ENCODE measurements at places on chromosomes 2 and 18.

GRCh38 chr2:159891917-159892730, 94.1 kb upstream of the CD302 start:
- DNase-seq, result no peak

DNA sequence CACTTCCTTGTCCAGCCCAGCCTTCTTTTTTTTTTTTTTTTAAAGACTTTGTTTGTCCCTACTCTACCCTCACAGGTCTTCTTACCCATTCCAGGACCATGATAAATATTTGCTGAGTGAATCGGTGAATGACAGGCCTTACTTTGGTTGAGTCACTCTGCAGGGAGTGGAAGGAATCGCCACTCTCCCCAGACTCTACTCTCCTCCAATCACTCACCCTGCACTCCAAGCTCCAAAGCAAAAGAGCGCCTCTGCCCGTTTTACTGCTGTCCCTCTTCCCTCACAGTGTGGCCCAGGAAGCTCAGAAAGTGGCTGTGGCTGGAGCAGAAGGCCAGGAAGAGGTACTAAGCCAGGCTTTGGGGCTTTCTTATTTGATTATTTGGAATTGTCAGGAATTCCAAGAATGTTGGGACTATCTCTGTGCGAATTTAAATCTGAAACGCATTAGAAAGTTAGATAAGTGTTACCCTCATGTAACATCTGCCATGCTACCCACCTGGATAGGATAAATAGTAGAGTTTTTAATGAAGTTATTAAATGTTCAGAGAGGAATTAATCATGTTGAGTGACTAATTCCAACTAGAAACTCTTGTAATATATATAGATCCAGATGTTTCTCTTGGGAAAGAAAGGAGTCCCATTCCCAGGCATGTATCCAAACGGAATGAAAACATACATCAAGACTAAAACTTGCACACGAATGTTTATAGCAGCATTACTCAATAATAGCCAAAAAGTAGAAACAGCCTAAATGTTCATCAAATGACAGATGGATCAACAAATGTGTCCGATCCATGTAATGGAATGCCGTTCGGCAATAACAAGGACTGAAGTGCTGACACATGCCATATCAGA, 43.0 kb upstream of the CHMP1B start:
- DNase-seq, result no peak

DNA sequence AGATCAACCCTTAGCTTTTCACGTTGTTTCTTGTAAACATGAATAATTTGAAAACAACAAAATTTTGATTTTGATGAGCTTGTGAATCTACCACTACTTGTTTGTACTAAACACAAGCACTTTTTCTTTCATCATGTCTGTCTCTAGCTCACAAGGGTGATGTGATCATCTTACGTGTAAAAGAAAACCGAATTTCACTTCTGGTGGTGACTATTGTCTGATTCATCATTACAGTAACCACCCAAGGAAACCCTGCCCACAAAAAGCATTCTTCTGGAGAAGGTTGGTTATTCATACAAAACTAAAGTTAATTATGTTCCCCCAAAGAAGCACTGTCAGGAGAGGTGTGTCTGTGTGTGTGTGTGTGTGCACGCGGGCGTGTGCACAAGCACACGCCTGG, 285.4 kb downstream of the ZNF516 start:
- no peak for DNase-seq

- peak; percentile 15 for DNase-seq
Measured at GRCh38 chr2:199850718-199851500, at the start of gene FTCDNL1. Gene FTCDNL1, minus strand, starts transcription at chr2:199851192. Its CDS starts 2,230 bp downstream, at chr2:199848962.

DNA sequence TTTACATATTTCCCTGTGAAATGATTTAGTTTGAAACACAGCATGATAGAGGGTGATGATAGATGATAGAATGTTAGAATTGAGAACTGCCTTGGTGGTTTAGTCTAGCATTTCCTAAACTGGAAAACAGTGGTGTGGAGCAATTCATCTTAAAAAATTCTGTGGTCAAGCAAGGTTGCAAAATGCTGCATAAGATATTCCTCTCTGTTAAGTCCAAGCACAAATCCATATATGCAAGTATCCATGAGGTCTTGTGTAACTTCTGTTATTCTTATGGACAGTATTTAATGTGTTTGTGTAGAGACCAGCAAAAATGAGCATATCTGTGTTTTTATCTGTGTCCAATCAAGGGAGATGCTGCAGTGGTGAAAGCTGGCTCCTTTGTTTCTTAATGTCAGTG, 30.0 kb downstream of the CPS1 start:
- DNase-seq, result no peak

- no peak for DNase-seq
Measured at GRCh38 chr2:65053199-65053598, 3.0 kb upstream of the CEP68 start.

DNA sequence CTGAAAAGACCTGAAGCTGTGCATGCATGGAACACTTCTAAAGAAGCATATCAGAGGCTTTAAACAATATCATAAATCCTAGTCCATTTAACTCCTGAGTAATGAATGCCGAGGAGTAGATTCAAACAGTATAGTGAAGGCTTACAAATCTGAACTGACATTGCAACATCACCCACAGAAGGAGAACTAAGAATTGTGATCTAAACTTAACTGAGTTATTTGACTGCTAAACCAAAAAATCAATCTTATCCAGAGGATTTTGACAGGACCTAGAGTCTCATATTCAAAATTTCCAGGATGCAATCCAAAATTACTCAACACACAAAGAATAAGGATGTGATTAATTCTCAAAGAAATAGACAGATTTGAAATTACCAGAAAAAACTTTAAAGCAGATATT, 181.0 kb downstream of the SLC39A10 start:
- no peak for DNase-seq

DNA sequence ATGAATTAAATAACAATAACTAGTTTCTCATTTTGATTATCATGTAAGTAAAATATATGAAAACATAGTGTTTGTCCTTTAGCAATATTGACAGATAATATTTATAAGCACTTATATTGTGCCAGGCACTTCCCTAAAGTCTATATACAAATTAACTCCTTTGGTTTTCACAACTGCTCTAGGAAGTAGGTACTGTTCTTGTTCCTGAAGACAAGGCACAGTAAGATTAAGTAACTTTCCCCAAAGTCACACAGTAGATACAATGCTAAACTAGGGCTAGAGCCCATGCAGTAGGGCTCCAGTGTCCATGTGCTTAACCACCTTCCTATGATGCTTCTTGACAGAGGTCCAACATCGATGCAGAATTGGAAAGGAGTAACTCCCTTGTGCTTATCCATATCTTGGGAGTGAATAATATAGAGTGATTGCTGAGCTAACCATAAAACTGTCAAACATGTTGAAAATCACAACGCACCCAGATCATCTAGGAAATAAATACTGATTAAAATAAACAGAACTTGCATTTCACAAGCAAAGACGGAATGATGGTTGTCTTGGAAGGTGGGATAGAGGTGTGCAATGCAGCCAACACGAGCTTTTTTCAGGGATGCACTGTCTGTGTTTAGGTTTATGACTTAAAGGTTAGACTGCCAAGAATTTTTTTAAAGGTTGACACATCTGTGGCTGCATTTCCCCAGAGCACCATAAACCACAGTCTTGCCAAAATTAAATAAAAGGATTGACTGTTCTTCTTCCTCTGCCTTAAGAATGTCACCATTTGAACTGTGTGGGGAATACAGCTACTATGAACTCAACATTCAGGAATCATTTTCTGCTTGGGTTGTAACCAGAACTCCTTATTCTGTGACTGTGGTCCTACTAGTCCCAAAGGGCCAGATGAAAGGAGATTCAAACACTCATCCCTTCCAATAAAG, 80.8 kb downstream of the ANKRD44 start:
- no peak for DNase-seq

DNA sequence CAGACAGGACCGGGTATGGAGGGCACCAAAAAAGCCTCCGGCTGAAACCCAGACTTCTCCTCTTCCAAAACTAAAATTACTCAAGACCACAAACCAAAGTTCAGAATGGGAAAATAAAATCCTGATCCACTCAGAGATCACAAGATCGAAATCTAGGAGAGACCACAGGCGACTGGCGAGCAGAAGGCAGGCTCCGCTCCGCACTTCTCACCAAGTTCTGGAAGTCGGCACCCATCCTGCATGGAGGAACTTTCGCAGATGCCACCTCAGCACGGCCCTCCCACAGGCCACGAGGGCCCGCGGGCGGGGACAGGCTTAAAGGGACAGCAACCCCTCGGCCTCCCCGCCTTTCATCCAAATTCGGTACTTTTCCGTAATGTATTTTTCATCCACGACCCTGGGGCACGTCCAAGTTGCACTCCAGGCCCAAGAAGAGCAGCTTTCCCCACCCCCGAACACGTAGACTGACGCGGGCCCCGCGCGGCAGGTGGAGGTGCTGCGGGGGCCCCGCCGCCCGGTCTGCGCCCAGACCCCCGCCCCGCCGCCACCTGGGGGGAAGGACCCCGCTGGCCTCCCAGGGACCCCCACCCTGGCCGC, 43.7 kb downstream of the HDLBP start:
- no peak for DNase-seq

GRCh38 chr2:238631491-238632180, 204.9 kb downstream of the ASB1 start:
- DNase-seq, result no peak

DNA sequence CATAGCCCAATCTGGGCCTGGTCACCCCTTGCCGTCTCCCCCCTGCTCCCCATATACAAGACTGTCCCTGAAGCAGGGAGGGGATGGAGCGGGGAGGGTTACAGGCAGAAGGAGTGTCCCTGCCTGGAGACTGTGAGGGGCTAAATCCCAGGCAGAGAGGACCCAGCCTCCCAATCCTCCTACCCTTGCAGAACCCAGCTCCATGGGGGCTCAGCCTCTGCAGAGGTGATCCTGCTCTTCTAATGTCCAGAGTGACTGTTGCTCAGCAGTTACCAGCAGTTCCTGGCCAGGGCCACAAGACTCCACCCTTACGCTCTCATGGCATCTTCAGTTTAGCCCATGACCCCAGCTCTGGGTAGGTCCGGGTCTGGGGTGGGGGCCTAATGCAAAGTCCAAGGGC, 58.1 kb downstream of the COA5 start:
- no peak for DNase-seq

DNA sequence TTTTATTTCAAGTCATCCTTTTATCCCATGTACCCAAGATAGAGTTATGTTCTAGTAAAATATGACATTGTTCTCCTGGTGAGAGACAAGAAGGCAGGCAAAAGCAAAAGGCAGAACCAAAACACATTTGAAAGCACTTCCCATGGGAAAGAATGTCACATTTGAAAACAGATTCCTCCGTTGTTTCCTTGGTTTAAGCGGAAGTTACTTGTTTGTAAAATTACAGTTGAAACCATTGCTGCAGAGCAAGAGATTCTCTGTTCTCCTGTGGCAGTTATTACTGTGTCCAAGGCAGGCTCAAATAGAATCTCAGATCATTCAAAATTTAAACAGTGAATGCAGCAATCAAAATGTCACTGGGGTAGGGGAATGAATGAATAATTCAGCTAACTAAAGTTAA, 149.6 kb downstream of the MTCL1 start:
- DNase-seq, result no peak

DNA sequence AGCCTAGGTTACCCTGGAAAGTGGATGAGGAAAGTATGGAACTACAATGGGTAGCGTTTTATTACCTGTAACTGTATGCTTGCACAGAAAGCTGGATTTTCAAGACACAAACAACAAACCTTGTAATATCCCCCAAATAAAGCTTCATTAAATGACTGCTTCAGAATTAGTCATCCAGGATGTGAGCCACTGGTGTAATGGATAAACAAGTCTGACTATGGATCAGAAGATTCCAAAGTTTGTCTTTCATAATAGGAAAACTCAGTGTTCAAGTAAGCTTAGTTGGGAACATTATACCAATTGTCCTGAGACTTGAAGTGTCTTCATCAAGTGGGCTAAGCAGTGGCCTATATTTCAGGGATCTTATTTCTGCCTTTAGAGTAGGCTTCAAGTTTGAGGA, 518.8 kb downstream of the LRP1B start:
- DNase-seq, result no peak

GRCh38 chr2:226366920-226367319, 432.7 kb downstream of the IRS1 start:
- no peak for DNase-seq

GRCh38 chr2:121151311-121152109, 133.5 kb downstream of the TFCP2L1 start:
- no peak for DNase-seq

DNA sequence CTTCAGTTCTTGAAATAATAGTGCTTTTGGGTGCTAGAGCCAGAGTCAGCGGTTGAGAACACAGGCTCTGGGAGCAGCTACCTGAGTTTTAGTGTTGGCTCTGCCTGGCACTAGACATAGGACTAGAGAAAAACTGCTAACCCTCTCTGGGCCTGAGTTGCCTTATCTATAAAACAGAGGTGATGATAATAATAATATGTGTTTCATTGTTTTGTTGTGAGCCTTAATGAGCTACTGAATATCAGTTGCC, 391.7 kb downstream of the PTPRM start:
- DNase-seq, result no peak

GRCh38 chr2:166375736-166376487, at the start of gene SCN9A:
Gene SCN9A, minus strand, starts transcription at chr2:166375944. Its CDS starts 64,188 bp downstream, at chr2:166311756.
- DNase-seq, result peak; percentile 20

DNA sequence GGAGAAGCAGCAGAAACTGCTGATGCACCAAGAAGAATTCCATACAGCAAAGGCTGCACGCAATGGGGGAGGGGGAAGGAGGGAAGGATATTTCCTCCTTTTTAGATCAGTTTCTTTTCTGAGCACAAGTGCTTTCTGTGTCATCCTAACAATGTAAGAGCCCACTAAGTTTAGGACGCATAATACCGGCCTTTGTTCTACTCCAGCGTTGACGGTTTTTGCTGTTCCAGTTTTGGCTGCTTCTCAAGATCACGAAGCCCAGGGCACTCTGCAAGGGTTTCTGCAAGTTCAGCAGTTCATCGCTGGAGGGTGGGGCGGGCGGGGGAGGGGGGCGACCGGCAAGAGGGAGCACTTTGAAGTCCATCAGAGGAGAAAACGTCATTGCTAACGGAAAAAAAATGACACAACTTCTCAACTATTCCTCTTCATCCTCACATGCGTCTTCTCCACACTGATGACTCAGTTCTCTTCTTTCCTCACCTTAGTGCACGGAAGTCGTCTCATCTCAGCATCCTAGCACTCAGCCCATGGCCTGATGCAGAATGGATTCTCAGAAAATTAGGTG, 8.7 kb downstream of the FAM178B start:
- no peak for DNase-seq

DNA sequence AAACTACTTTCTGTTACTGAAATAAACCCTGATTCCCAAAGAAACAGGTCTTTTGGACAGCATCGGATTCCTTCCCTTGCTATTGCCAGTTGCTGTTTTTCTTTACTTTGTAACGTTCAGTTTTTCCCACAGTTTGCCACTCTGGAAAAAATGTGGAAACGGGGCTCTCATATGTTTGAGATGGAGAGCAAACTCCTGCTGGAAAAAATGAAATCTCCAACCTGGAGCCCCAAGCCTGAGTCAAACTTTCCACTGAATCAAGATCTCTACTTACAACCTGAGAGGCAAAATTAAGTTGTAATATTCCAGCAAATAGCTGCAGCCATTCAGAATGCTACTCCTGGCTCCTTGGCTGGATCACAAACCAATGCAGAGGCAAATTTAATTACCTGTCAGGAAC, 270.7 kb downstream of the SRBD1 start:
- no peak for DNase-seq

DNA sequence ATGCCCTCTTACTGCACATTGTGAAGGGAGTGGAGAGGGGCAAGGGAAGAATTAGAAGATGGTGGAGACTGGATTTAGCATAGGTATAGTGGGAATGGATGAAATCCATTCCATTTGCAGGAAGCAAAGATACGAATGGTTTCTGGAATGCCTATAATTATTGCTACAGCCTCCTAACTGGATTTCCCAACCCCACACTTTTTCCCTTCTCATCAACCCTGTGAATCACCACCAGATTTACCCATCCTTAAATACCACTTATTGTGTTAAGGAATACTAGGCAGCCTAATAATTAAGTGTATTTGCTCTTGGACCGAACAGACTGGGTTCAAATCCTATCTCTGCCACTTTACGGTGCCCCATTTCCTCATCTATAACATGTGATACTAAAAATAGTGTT, 39.3 kb upstream of the CREB1 start:
- no peak for DNase-seq

Measured in NCI-H2107 (cell line).